ENCODE measurements at places on chromosomes 13 and 19. TPM values are rescaled to one million over a fixed set of nuclear protein-coding genes. Genes with fewer than 3 reads are reported as not detected.

- peak; percentile 72 for DNase-seq
These were observed 280.6 kb downstream of the SHISA2 start for GRCh38 chr13:25771202-25771601.

DNA sequence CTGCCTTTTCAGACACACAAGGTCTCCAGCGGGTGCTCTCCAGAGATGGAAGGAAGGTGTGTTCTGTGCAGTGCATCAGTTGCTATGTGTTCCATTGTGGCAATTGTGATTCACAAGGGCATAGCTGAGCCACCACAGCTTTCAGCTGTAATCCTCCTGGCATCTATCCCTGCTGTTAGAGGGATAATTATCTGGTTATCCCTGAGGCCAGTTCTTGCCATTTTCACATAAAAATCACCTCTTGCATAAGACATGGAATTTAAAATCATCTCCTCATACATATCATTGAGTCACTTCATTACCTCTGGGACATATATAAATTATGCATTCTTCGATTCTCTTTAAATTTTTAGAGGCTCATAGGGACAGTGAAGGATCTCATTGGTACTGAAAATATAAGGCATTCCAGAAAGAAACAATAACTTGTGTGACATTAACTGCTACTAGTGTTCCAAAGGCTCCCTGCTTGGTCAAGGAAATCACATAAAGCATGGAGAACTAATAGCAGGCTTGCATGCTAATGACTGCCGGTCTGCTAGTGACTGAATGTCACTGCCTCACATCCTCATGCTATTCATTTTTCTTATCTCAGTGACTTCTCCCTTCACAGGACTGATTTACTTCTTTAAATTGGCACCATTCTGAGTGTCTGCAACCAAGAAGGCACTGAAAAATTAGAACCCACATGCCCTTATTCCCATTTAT, 214.0 kb downstream of the ENOX1 start:
- DNase-seq = peak; percentile 59

Gene KASH5
- polyA plus RNA-seq = not detected

GRCh38 chr19:58128041-58128685, 22.4 kb downstream of the ZNF329 start:
- no peak for DNase-seq

GRCh38 chr13:99626461-99627082, 125.3 kb downstream of the TM9SF2 start:
- no peak for DNase-seq

Gene POU2F2
- 2.3 TPM for polyA plus RNA-seq

- DNase-seq = no peak
These were observed 46.8 kb downstream of the C13orf46 start for GRCh38 chr13:113926951-113927660.

Gene ZNF799
- polyA plus RNA-seq = 4.1 TPM

DNA sequence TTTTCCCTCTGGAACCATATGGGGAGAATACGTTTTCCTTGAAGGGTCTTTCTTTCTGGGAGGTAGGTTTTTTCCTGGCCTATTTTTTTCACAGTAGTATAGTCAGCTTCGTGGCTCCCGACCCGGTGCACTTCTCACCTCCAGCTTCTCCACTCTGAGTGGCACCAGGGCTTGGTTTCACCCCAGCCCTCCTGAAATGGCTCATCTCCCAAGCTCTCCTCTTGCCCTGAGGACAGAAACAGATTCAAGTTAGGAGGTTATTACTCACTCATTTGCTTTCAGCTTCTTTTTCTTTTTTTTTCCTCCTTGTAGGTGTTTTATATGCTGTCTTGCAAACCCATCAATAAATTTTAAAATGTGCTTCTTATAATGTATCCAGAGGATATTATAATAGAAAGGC, 199.3 kb downstream of the RFC3 start:
- no peak for DNase-seq

Gene TEX26
- 0.15 TPM for polyA plus RNA-seq

Gene GAPDHS
- polyA plus RNA-seq = not detected

Data from muscle of back (tissue), 13 donors.